Activated CD4-positive, alpha-beta T cell treated with anti-CD3 and anti-CD28 coated beads for 48 hours (primary cell): ENCODE measurements at places on chromosomes 13 and 19.

- DNase-seq: peak; percentile 65
Measured at GRCh38 chr13:99322297-99323103, 15.3 kb upstream of the GPR183 start.

DNA sequence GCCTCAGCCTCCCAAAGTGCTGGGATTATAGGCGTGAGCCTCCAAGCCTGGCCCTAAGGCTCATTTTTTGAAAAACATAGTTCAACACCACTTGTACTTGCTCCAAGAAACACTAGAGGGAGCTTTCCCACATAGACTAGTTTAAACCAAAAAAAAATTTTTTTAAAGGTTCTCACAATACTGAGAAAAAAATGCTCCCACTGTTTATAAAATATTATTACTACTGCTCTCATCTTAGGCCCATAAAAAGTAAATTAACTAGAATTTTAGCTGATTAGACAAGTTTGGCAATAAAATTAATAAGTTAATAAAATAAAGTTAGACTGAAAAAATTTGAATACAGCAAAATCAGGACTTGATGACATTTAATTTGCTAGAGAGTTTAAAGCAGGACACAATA is 109.5 kb downstream of the TBC1D4 start:
- no peak for DNase-seq

GRCh38 chr19:17873786-17874757 is 2.3 kb downstream of the SLC5A5 start:
- DNase-seq: peak; percentile 83

- DNase-seq: no peak
Measured at GRCh38 chr13:24505256-24505655, 7.3 kb downstream of the PARP4 start.

DNA sequence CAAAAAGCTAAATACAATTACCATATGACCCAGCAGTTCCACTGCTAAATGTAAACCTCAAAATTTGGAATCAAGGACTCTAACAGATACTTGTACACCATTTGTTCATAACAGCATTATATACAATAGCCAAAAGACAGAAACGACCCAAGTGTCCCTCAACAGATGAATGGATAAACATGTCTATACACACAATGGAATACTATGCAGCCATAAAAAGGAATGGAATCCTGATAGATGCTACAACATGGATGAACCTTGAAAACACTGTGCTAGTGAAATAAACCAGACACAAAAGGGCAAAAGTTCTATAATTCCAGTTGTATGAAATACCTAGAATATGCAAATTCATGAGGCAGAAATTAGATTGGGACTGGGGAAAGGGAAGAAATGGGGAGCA is 12.2 kb downstream of the NEK3 start:
- DNase-seq: no peak

DNA sequence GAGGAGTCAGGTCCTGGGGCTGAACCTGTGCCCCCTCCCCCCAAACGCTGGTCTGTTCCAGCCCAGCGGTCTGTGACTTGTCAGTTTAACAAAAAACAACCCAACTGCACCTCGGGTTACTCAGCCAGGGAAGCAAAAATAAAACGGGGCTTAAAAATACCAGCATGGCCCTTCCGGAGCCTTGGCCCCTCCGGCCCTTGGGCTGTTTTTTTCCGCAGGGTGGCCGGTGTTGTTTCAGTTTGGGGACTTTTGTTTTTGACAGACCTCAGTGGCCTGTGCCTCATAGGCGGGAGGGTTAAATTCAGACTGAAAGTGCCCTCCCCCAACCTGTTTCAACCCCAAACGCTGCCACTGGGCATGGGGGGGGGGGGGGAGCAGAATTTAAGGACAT is 4.0 kb downstream of the TCF3 start:
- DNase-seq: no peak

DNA sequence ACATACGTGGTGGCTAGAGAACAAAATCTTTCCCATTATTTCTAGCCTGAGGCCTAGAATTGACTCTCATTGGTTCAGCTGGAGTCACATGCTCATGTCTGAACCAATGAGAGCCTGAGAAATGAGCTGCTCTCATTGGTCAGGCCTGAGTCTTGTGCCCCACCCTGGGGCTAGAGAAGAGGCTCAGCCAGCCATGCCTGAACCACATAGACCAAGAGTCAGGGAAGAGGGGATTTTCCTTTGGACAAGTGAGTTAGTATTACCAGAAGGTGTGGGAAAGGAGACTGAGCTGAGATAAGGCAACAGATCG is 6.9 kb downstream of the FXYD5 start:
- no peak for DNase-seq

- no peak for DNase-seq
Measured at GRCh38 chr13:67776151-67776550, 546.0 kb upstream of the PCDH9 start.

GRCh38 chr19:39126312-39127187 is 964 bp downstream of the PAK4 start:
- no peak for DNase-seq
